ENCODE measurements at places on chromosomes 3 and 15. TPM values are rescaled to one million over a fixed set of nuclear protein-coding genes. Genes with fewer than 3 reads are reported as not detected.

The RPS27L gene
- 164 TPM for total RNA-seq

The FOXL2 gene
- not detected for total RNA-seq

- H3K4me1 ChIP-seq: peaks cover 25% of the 10 kb centered on the region
- no peak for DNase-seq
- no peak overlapping the region for H3K4me3 ChIP-seq
- H3K27me3 ChIP-seq: no peaks in the 10 kb centered on the region
- H3K36me3 ChIP-seq: no peaks in the 10 kb centered on the region
These were observed 21.1 kb upstream of the MFSD1 start for GRCh38 chr3:158780766-158781165.

The TMEM207 gene
- not detected for total RNA-seq

DNA sequence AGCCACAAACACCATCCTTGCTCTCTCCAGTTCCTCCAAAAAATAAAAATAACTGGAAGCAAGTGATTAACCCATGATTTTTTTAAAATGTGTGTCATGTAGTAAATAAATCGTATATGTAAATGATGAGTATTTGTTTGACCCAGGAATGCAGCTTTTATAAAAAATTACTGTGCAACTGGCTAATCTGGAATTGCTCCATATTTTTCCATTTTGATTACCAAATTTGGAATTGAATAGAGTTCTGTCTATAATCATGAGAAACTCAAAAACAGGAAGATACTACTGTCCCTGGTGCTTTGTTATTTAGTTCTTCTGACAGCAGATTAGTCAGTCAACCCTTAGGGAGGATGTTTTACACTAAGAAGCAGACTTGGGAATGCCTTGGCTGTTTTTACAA lies 116.2 kb downstream of the CCNL1 start:
- H3K27me3 ChIP-seq: no peaks in the 10 kb centered on the region
- H3K36me3 ChIP-seq: no peaks in the 10 kb centered on the region
- no peak for DNase-seq
- H3K27ac ChIP-seq: no peak overlapping the region
- H3K4me3 ChIP-seq: no peak overlapping the region

DNA sequence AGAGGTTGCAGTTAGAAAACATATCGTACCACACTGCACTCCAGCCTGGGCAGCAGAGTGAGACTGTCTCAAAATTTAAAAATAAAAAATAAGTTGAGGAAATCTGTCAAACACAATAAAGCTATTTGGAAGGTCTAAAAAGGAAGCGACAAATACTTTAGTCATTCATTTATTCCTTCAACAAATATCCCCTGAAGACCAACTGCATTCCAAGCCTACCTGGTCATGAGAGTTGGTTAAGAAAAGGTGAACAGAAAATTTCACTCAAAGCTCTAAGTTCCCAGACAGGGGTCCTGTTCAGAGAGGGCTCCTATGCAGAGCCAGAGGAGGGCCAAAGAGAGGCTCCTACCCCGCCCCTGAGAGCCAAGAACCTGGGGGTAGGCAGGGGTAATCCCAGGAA lies 15.4 kb upstream of the PRKAR2A start:
- DNase-seq: no peak
- H3K36me3 ChIP-seq: peaks cover 50% of the 10 kb centered on the region
- no peak overlapping the region for H3K4me3 ChIP-seq
- H3K4me1 ChIP-seq: no peaks in the 10 kb centered on the region
- H3K27me3 ChIP-seq: no peaks in the 10 kb centered on the region
- no peak overlapping the region for H3K27ac ChIP-seq

The PLA2G4F gene
- 3.1 TPM for total RNA-seq

The NEK10 gene
- total RNA-seq: 8.5 TPM

DNA sequence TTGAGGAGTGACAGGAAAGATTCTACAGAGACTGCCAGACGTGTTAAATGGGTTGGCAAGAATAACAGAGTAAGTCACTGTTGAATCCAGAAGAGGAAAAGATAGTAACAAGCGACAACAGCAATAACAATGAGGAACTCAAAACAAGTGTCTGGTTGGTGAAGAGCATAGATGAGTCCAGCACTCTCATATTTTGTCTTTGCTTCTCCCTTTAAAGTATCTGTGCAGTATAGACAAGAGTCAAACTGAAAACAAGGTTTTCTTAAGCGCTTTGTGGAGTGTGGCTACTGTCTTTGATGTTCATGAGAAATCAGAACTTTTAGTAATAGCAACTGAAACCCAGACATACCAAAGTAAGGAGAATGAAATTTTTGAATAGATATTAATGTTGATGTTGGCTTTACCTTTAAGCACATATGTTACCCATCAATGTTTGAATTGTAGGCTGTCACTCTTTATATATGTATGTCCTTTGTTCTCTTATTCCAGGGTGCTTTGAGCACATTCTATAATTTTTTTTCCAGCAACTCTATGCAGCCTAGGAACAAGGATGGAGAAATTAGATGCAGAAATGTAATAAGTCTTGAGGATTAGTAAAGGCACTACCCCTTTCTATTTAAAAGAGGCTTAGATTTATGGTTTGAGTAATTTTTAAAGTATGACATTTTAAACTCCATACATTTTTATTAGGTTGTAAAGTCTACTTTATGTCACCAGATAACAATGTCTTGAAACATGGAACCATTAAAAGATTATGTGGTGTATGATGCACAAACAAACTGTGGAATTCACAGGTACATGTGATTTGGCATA lies 185.5 kb downstream of the NFKBIZ start:
- no peaks in the 10 kb centered on the region for H3K36me3 ChIP-seq
- H3K4me1 ChIP-seq: no peaks in the 10 kb centered on the region
- no peak for DNase-seq
- no peak overlapping the region for H3K4me3 ChIP-seq

The AMIGO3 gene
- total RNA-seq: not detected

The APOD gene
- 911 TPM for total RNA-seq

DNA sequence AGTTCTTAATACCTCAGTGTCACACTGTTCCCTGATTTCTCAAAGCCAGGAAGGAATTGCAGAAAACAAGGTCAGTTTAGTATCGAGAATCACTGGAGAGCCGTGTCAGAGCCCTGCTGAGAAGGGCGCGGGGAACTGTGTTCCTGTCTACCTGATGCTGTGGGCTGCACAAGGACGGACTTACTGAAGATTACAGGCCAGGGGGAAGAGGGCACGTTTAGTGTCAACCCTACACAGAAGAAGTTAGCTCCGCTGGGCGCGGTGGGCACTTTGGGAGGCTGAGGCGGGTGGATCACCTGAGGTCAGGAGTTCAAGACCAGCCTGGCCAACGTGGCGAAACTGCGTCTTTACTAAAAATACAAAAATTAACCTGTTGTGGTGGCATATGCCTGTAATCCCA lies 104.1 kb downstream of the APBA2 start:
- no peak overlapping the region for H3K27ac ChIP-seq
- no peaks in the 10 kb centered on the region for H3K27me3 ChIP-seq
- peaks cover 4% of the 10 kb centered on the region for H3K4me1 ChIP-seq
- no peak overlapping the region for H3K4me3 ChIP-seq

DNA sequence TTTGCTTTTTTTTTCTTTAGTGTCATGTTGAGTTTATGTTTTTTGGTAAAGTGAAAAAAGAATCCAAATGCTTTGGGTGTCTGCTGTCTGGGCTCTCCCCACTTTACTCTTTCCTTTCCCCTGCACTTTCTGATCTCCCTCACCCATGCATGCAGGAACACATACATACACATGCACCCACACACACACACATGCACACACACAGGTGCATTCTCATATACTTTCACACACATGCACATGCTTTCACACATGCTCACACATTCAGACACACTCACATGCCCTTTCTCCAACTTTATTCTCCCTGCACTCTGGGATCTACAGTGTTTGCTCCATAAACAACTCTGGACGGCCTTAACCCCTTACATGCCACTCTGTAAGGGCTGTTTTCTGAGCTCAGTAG lies 46.4 kb upstream of the CFAP161 start:
- no peak for DNase-seq
- H3K4me1 ChIP-seq: peaks cover 9% of the 10 kb centered on the region
- no peaks in the 10 kb centered on the region for H3K36me3 ChIP-seq

The FAM107A gene
- 144 TPM for total RNA-seq

The SV2B gene
- total RNA-seq: 1.9 TPM

GRCh38 chr3:22101351-22101750 lies 350.3 kb upstream of the ZNF385D start:
- no peak overlapping the region for H3K4me3 ChIP-seq
- H3K4me1 ChIP-seq: no peaks in the 10 kb centered on the region
- H3K27ac ChIP-seq: no peak overlapping the region

- no peaks in the 10 kb centered on the region for H3K27me3 ChIP-seq
- no peaks in the 10 kb centered on the region for H3K4me1 ChIP-seq
- no peaks in the 10 kb centered on the region for H3K36me3 ChIP-seq
- H3K4me3 ChIP-seq: no peak overlapping the region
- no peak overlapping the region for H3K27ac ChIP-seq
These were observed 50.6 kb upstream of the SPATA16 start for GRCh38 chr3:173191611-173192010.

The OR5AC2 gene
- total RNA-seq: not detected

DNA sequence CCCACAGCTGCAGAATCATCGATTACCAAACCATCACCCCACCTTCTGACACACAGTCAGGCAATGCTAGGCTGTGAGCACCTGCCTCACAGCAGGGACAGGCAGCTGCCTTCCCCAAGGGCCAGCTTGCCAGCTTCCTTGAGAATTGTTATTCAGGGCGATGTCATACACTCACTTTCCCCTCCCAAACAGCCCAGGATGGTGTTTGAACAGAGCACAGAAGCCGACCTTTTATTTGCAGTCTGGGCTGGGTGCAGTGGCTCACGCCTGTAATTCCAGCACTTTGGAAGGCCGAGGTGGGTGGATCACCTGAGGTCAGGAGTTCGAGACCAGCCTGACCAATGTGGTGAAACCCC lies 84.5 kb upstream of the HERC1 start:
- H3K4me3 ChIP-seq: no peak overlapping the region
- H3K27me3 ChIP-seq: no peaks in the 10 kb centered on the region
- H3K27ac ChIP-seq: no peak overlapping the region
- no peak for DNase-seq
- H3K36me3 ChIP-seq: peaks cover 16% of the 10 kb centered on the region
- peaks cover 44% of the 10 kb centered on the region for H3K4me1 ChIP-seq

The CIDEC gene
- total RNA-seq: 1.6 TPM

GRCh38 chr15:73602446-73602843 lies 30.7 kb downstream of the NPTN start:
- H3K4me3 ChIP-seq: no peak overlapping the region
- peak overlapping the region; percentile 80 for H3K27ac ChIP-seq
- DNase-seq: no peak
- no peaks in the 10 kb centered on the region for H3K36me3 ChIP-seq
- H3K27me3 ChIP-seq: no peaks in the 10 kb centered on the region
- H3K4me1 ChIP-seq: peaks cover 79% of the 10 kb centered on the region

DNA sequence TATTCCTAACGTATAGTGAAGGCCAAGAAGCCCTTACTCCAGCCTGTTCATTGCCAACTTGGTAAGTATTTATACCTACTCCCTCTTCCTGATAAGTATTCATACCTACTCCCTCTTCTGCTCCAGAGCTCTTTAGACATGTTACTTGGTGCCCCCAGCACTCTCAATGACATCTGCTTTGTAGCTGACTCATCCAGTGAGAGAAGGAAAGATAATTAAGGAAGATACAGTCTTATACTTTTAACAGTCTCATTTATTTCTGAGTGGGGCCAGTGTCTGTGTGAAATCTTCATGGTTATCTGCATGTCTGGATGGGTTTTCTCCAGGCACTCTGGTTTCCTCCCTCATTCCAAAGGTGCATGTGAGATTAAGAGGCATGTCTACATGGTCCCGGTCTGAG lies 698.7 kb downstream of the FHIT start:
- no peaks in the 10 kb centered on the region for H3K27me3 ChIP-seq
- DNase-seq: no peak
- no peak overlapping the region for H3K27ac ChIP-seq
- no peaks in the 10 kb centered on the region for H3K4me1 ChIP-seq
- no peak overlapping the region for H3K4me3 ChIP-seq
- H3K36me3 ChIP-seq: no peaks in the 10 kb centered on the region

- DNase-seq: no peak
- H3K27me3 ChIP-seq: peaks cover 28% of the 10 kb centered on the region
- H3K36me3 ChIP-seq: no peaks in the 10 kb centered on the region
- H3K27ac ChIP-seq: no peak overlapping the region
- no peaks in the 10 kb centered on the region for H3K4me1 ChIP-seq
These were observed 4.3 kb downstream of the SST start for GRCh38 chr3:187665764-187666402.

GRCh38 chr15:63860555-63860954 lies 26.8 kb upstream of the HERC1 start:
- peaks cover 6% of the 10 kb centered on the region for H3K4me1 ChIP-seq
- no peaks in the 10 kb centered on the region for H3K27me3 ChIP-seq
- no peaks in the 10 kb centered on the region for H3K36me3 ChIP-seq
- DNase-seq: no peak
- H3K27ac ChIP-seq: no peak overlapping the region

GRCh38 chr15:65862682-65863081 lies 6.6 kb upstream of the RAB11A start:
- H3K27me3 ChIP-seq: no peaks in the 10 kb centered on the region
- peak; percentile 61 for DNase-seq
- H3K36me3 ChIP-seq: no peaks in the 10 kb centered on the region
- no peak overlapping the region for H3K27ac ChIP-seq
- no peak overlapping the region for H3K4me3 ChIP-seq
- no peaks in the 10 kb centered on the region for H3K4me1 ChIP-seq

DNA sequence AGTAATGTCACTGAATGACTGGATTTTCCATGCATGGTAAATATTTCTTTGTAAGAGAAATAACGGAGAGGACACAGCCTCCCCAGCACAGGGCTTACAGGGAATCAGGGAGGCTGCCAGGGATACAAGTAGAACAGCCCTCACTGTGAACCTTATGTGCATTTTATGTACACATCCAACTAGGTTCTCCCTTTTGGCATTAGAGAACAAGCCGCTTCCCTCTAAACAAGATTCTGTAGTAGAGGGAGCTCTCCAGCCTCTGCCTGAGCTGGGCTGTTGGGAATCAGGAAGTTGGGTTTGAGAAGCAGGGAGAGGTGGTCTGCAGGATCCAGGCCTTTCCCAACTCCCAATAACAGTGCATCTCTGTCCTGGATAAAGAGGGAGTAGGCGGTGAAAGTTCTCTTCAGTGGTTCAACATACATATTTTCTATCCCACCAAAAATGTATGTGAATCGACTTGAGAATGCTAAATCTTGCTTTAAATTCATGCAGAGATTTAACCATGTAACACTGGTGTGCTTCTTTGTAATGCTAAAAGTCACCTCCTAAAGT lies 83.7 kb downstream of the ARNT2 start:
- no peak overlapping the region for H3K27ac ChIP-seq
- peaks cover 9% of the 10 kb centered on the region for H3K4me1 ChIP-seq
- no peak overlapping the region for H3K4me3 ChIP-seq
- H3K27me3 ChIP-seq: no peaks in the 10 kb centered on the region
- no peaks in the 10 kb centered on the region for H3K36me3 ChIP-seq

DNA sequence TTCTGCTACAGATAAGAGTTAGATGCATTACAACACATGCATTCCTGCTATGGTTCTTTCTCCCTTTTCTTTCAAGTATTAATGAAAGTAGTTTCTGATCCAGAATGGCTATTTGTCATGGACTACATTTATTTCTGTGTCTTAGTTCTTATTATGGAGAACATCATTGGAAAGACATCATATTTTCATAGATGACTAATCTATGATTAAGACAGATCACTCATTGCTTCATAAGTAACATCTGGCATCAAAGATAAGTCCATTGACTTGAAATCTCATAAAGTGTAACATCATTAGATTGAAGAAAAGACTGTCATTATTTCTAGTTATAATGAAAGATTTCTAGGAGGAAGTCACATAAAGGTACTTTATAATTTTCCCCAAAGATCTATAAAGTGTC lies 366.7 kb downstream of the NSUN3 start:
- no peaks in the 10 kb centered on the region for H3K36me3 ChIP-seq
- H3K27me3 ChIP-seq: no peaks in the 10 kb centered on the region
- DNase-seq: no peak
- no peak overlapping the region for H3K27ac ChIP-seq
- H3K4me3 ChIP-seq: no peak overlapping the region
- H3K4me1 ChIP-seq: no peaks in the 10 kb centered on the region
